CD8-positive, alpha-beta T cell (primary cell): ENCODE measurements at places on chromosomes 4 and X.

DNA sequence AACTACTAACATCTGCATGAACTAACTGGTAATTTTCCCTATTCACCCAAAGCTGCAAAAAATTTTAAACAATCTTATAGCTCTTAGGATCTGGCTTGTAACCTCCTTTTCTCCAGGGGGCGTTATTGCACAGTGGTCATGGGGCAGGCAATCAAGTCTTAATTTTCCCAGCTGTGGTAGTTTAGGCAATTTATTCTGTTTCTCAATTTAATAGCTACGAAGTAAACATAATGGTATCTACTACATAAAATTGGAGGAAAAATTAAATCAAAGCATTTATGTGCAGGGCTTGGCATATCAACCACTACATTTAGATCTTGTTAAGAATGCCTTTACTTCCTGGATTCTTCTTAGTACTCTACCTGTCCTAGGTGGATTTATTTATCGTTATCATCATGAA is 137.4 kb upstream of the GUCY1A1 start:
- no peak for DNase-seq

DNA sequence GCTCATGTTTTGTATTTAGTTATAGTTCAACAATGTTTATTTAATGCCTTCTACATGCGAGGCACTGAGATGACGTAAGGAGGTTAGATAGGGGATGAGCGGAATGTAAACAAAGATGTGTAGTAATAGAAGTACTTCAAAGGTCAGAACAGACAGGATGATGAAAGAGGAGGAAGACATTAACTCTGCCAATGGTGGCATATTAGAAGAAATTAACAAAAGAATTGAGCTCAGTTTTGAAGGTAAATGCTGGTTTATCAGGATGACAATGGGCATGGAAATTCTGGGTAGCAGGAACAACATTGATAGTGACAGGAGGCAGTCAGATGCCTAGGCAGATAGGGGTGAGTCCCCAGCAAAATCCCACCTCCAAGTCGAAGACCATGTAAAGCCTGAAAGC is 62.3 kb upstream of the PGRMC2 start:
- DNase-seq: no peak

DNA sequence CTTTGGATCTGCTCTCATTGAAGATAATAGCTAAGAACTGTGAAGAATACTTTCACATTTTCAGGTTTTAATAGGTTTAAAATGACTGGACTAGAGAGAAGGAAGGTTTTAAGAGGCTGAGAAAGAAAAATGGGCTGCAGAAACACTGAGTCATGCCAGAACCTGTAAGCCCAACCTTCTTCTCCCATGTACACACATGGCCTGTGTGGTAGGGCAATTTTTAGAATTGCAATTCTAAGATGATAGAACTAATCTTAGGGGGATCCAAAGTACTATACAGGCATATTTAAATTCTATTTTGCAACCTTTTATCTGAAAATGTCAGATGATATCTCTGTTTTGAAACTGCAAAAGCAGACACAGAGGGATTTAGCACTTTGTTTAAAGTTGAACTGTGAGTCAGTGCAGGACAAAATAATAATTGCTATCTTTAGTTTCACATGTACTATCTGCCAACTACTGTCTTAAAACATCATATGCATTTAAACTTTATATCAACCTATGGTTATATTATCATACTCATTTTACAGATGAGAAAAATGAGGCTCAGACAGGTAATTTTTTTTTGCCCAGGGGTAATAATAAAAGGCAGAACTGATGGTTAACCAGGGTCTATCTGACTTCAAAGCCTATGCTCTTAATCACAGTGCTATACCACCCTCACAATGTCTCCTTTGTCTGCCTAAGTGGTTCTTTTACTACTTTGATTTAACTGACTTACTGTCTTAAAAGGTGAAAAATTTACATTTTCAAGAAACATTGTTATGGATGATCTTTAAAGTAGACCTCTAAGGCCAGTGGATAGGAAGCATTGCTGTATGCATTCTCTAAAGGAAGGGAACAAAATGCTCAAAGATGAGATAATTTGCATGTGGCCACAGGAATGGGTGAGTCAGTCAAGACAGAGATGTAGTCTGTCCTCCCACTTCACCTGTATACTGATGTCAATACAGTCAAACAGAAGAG is 4.3 kb downstream of the TMPRSS11E start:
- DNase-seq: no peak

DNA sequence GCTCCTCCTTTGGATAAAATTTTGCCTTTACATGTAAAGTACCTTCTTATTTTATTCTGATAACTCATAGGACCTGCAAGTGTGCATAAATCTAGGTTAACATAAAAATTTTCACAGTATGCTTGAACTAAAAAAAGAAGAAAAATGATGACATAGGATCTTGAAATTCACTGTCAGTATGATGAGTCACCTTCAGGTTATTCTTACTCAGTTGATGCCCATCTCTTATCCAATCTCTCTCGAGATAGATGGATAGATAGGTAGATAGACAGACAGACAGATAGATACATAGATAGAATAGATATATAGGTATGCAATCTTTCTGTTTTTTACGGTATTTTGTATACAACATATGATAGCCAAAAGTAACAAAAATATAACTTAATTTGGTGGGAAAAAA is 485.5 kb downstream of the NAF1 start:
- no peak for DNase-seq

GRCh38 chr4:5839751-5840674 is 52.9 kb downstream of the CRMP1 start:
- DNase-seq: no peak

DNA sequence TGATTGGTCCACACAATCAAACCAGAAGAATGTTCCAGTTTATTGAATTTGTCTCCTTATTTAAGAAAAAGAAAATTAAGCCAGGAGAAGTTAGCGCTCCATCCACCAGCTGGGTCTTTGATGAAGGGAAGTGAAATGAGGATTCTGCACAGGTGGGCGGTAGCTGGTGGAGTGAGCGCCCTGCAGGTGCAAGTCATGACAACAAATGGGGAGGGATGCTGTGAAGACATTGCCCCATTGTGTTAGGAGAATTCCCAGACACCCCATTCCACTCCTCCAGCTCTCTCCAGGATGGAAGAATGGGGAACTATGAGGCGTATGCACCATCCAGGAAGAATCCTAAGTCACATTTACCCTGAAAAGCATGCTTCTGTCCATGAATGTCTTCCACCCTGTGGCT is 22.9 kb downstream of the PLRG1 start:
- no peak for DNase-seq

- DNase-seq: no peak
Observed at GRCh38 chr4:17670423-17670822, 56.0 kb downstream of the MED28 start.
